ENCODE measurements at places on chromosomes 1 and 21.

DNA sequence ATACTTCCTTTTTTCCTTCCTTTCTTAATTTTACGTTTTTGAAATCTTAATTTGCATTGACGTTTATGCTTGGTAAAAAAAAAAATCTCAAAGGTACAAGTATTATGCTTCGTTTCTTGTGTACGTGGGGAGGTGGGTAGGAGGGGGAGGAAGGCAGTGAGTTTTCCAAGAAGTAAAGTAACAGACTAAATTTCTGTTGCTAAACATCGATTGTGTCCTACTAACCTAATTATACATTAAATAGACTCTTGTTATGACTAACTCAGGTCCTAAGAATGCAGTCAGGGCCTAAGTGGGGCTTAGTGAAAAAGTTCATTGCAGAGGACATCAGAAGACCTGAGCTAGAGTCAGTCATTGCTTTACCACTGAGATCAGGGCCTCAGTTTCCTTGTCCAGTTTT is 17.5 kb downstream of the NEK7 start:
- DNase-seq, result no peak

GRCh38 chr1:188027613-188028012 is 1198.9 kb downstream of the PLA2G4A start:
- no peak for DNase-seq

GRCh38 chr1:162361349-162361748 is 15.3 kb downstream of the SPATA46 start:
- no peak for DNase-seq

DNA sequence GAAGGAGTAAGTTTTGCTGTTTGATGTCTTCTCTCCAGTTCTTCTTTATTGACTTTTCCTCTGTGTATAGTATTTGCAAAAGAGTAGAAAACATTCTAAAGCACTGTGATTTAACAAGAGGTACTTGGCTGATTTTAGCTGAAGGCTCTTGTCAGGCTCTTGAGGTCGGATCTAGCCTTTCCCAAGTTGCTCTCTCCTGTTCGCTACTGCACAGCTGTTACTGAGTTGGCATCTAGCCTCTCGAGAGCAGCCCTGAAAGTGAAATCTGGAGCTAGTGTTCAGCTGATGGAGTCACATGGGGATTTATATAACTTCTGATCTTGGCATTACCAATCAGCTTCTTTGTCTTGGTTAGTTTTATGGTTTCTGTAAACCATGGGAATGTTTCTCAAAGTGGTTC is 193.1 kb downstream of the RYR2 start:
- no peak for DNase-seq

GRCh38 chr1:114310695-114311271 is 157.1 kb upstream of the SYT6 start:
- no peak for DNase-seq

- no peak for DNase-seq
Measured at GRCh38 chr1:47901001-47901575, 96.1 kb downstream of the TRABD2B start.

- DNase-seq, result no peak
Measured at GRCh38 chr1:116019653-116020253, 43.4 kb downstream of the SLC22A15 start.

DNA sequence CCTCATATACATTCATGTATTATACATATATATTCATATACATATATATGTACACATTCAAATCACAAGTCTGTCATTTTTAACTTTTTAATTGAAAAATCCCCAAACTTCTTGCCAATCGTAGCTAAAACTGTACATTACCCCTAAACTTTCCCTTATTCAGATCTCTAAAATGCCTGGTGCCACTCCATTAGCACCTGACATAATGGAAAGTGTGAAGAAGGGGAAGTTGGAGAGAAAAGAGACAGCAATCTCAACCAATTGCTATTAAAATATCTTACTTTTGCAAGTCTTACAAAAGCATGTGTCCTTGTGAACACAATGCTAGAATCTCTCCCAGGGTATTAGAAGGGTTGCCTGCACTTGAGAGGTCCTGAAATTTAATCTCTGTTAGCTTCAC is 22.7 kb upstream of the PRKACB start:
- DNase-seq, result no peak

DNA sequence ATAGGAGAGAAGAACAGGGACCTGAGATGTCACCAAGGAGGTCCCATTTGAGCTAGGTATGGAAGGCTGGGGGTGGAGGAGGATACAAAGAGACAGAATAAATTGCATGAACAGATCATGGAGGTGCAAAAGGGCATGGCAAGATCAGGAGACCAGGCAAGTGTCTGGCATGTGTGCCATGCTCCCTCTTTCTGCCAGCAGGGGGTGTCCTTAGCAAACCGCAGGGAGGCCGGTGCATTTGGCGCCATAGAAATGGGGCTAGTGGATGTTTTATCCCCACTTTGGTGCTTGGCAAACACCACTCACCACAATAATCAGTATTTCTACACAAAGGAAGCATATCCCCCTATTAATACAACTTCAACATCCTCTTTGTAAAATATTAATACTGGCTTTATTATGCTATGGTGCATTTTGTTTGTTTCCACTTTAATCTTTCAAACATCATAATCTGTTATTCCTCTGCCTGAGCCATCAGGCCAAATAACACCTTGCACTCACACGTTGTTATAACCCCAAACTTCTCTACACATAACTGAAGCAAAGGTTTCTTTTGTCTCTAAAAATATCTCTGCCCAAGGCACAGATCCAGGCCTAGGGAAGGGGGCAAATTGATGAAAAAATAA is 25.9 kb downstream of the S100A6 start:
- peak; percentile 66 for DNase-seq

GRCh38 chr1:217138799-217139466 is 415.7 kb upstream of the ESRRG start:
- no peak for DNase-seq

DNA sequence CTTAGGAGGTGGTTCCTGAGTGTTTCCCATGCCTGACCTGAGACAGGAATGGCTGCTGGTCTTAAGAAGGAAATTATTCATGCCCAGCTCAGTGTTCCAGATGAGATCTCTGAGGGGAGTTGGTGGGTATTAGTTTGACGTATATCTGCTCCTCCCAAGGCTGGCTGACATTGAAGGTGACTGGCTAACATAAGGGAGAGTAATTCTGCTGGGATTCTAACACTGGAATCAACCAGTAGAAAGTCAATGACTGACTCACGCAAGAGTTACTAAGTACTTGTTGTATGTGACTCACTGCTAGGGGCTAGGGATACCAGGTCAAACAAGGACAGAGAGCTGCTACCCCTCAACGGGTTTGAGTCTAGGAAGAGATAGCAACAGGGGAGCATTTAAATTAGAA is 177.3 kb downstream of the CACNA1E start:
- DNase-seq, result no peak

DNA sequence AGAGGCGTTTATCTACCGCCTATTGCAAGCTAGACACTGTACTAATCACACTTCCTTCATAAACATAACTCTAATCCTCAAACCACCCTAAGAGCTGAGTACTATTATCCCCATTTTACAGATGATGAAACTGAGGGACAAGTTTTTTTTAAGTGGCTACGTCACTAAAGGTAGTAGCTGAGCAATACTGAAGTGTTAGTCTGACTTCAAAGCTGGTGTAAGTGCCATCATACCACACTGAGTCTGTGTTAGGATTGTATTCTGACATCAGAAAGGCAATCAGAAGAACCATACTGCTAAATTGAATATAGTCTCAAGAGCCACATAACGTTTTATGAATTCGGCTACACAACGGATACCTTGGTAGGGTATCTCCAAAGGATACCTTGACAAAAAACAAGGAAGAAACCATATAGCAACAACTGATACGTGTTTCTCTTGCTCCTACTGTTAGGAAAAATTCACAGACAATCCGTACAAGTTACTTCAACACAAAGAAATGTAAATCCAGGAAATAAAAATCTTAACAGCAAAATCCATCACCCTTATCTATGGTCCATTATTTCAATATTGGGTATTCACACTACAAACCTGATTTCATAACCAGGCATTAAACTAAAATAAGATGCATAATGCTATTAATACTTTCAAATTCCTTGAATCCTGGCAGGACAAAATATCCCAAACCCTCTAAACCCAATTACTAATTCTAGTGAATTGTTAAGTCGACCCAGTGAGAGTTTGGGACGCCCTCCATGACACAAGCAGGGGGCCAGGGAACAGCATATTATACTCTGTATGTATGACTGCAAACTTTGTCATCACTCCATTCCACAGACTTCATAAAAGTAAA is 1.6 kb downstream of the TP53BP2 start:
- DNase-seq, result no peak

DNA sequence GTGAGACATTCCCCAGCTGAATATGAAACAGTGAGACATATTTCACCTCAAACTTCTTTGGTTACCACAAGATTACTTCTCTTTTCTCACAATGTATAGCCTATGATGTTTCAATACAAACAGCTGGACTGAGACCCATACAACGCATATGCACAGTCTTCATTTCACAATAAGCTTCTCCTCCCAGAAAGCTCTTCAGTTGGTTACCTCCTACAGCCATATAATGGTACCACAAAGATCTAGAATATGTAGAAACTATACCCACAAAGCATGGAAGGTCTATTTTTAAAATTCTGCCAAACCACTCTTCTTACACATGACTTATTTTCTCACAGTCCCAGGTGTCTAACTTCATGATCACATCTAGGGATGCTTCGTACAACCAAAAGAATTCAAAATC is 70.8 kb downstream of the JAK1 start:
- no peak for DNase-seq

DNA sequence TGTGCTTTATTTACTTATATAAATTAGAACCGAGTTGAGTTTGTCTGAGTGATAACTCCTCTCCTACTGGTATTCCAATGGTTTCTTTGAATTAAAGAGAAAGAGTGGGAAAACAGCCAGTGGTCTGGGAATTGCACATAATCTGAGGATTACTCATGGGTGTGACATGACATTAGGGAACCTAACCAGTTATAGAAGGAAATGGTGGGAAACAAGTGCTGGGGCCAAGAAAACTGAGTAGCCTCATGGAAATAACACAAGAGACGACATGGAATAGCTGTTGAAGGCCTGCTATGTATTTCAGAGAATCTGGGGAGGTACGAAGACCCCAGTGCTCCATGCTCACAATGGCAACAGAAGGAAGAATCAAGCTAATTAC is 41.8 kb upstream of the LRRC52 start:
- no peak for DNase-seq

DNA sequence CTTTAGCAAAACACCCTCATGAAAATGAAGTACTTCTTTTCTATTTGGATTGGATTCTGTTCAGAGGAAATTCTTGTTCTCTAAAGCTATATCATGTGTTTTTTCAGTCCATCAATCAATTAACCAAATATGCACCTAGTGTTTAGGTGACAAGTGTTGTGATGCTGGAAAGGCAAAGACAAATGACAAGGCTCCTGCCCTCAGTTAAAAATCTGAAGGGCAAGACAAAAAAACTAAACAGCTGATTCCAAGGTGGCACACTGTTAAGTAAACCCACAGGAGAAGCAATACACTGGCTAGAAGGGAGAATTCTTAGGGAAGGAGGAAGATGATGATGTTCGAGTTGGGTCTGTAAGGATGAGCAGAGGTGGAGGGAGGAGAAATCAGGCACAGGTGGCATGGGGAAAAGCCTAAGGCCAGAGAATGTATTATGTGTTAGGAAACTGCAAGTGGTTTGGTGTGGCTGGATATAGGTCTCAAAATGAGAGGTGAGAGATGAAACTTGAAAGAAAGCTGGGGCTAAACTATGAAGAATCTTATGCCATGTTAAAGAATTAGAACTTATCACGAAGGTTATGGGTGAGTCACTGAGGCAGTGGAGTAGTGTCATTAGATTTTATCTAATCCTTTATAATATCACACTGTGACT is 51.8 kb upstream of the GFI1 start:
- DNase-seq, result peak; percentile 77

All from T-helper 1 cell (primary cell).